Mesenchymal stem cell (in vitro differentiated cells and primary cell): ENCODE measurements at places on chromosomes 11 and 22.

DNA sequence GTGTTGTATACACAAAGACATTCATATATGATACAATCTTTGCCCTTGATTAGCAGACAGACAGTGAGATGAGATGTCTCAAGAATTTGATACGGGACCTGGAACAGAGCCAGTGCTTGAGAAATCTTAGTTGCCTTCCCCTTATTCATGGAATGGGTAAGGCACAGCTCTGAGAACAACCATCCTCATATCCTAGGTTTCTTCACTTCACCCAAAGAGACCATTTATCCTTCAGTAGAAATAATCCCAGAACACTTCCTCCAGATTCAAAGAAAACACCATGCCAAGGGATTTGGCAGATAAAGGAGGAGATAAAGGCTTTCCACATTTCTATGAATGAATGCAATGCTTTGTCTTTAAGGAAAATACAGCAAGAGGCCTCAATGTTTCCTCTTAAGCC, 8.8 kb upstream of the IZUMO1R start:
- DNase-seq = no peak

DNA sequence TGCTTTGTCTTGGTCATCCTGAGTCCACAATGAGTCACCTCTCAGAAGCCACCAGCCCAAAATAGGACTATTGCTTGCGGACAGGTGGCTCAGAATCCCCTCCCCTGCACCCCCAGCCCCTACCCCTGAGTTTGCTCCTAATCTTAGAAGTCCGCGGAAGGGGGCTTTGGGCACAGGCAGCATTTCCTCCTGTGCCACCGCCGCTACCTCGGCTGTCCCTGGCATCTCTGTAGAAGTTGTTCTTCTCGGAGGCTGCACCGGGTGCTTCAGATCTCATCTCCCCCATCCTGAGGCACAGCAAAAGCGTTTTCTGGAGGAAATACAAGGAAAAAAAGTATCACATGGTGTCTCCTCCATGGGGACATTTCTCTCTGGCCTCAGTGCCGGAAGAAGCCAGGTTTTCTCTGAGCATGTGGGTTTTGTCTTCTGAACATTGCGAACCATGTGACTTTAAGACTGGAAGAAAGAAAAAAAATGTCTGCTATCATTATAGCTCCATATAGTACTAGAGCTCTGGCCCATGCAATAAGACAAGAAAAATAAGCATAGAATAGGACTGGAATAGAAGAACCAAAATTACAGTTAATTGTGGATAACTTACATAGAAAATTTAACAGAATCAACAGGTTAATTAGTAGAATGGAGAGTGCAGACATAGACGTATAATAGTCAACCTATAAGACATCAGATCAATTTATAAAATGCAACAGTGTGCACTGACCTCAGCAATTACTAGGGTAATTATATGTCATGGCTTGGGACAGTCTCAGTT, 63.2 kb downstream of the SHISAL1 start:
- DNase-seq = no peak

DNA sequence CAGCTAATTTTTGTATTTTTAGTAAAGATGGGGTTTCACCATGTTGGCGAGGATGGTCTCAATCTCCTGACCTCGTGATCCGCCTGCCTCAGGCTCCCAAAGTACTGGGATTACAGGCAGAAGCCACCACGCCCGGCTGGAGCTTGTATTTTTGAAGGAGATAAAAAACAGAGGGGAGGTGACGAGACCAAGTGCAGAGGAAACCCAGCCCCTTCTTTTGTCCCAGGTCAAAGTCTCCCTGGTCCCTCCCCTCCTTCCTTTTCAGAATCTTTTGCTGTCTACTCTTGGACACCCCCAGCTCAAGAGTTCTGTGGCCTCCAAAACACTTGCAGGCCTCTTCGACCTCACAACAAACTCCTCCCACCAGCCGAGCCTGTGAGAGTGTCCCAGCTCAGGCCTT, 12.2 kb upstream of the TMEM184B start:
- no peak for DNase-seq

DNA sequence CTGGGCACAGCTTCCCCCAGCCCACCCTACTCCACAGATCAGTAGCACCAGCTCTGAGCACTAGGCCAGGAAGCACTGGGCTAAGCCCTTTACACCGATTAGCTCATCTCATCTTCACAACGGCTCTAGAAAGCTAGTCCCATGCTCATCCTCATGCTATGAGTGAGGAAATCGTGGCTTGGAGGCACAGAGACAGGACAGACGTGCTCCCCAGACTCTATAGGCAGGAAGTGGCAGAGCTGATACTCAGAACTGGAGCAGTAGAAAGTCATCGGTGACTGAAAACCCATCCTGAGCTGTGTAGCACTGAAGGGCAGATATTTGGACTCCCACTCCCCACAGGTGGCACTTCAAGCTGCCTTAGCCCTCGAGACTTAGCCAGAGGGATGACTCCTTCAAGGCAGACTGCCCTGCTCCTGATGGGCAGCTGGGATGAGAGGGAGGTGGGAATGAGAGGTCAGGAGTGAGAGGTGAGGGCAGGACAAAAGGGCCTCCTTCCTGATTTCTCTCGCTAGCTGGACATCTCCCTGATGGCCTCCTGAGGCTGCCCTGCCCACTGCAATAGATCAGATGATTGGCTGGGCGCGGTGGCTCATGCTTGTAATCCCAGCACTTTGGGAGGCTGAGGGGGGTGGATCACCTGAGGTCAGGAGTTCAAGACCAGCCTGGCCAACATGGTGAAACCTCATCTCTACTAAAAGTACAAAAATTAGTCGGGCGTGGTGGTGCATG, 9.7 kb downstream of the CD5 start:
- DNase-seq = no peak

DNA sequence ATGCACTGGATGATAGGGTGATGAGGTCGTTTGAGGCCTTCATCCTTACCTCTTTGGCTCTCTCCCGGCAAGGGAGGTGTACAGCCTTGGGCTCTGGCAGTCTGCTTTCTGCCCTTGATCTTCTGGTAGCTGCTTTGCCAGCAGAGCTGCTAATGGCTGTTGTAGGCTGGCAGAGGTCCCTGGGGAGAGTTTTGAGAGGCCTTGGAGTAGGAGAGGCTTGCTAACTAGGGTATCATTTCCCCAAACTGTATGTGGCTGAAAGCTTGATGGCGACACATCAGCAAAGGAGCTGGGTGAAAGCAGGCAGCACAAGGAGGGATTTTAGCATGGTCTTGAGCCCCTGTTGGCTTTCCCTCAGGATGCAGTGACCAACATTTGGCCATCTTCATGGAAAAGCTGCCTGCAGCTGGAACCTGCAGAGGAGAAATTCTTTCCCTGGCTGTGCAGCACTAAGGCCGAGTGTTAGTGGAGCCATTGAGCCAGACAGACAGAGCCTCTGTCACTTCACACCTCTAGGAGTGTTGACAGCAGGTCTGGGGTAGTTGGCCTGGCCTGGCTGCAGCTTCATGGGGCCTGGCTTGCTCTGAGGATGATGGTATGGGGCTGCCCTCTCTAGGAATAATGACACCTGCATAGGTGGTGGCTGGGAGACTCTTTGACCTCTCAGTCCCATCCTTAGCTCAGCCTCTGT, 3.5 kb upstream of the AMPD3 start:
- DNase-seq = no peak

- DNase-seq = peak; percentile 92
Measured at GRCh38 chr22:42959576-42960509, 55.1 kb downstream of the PACSIN2 start.

GRCh38 chr11:28123151-28123581, 15.0 kb downstream of the METTL15 start:
- DNase-seq = peak; percentile 74

DNA sequence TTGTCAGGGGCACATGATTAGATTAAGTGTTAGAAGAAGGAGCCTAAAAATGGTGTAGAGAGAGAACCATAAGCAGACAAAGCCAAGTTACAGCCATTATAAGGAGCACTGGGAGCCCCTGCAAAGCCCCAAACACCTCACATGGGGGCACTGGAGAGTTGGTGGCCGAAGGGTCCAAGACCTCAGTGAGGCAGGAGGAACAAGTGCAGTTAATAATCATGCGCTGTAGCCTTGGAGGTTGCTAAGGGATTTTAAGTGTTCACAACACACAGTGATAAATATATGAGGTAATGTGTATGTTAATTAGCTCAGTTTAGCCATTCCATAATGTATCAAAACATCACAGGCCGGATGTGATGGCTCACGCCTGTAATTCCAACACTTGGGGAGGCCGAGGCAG, 54.4 kb upstream of the JAM3 start:
- peak; percentile 22 for DNase-seq

- no peak for DNase-seq
Measured at GRCh38 chr11:45725776-45726492, 60.5 kb upstream of the CHST1 start.

DNA sequence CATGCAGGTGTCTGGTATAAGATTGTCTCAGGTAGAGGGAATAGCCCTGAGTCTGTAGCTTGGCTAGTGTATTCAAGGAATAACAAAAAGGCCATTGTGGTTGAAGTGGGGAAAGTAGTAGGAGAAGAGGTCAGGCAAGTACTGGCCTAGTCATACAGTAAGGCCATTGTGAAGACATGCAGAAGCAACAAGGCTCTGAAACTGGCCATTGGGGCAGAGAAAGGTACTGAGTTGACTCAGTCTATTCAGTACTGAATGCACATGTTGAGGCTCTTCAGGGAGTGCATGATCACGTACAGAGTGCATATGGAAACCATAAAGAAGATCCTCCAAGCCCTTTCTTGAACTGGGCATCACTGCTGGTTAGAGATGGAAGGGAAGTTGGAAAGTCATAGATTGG, 477.6 kb downstream of the SOX6 start:
- no peak for DNase-seq

- DNase-seq = no peak
Measured at GRCh38 chr22:38716826-38717225, 11.1 kb downstream of the GTPBP1 start.

- DNase-seq = no peak
Measured at GRCh38 chr11:126948563-126948962, 52.0 kb downstream of the KIRREL3 start.

- no peak for DNase-seq
Measured at GRCh38 chr11:45272701-45273100, 13.4 kb downstream of the SYT13 start.

DNA sequence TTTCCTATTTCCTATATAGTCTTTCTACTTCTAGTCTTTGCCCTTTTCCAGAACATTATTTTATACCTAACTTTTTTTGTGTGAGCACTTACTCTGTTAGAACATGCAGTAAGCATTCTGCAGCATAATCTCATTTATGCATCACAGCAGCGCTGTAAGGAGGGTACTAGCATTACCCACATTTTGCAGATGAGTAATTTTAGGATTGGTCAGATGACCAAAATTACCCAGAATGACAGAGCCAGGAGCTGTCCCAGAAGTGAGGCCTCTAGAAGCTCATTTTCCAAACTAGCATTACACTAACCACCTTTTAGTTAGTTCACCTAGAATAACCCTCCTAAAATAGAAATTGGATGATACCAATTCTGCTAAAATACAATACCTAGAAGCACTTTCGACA, 47.1 kb upstream of the ARHGAP32 start:
- DNase-seq = no peak

GRCh38 chr22:50314455-50315288, 7.2 kb upstream of the PLXNB2 start:
- no peak for DNase-seq

GRCh38 chr11:60221181-60221580, 21.8 kb downstream of the MS4A4E start:
- DNase-seq = no peak

DNA sequence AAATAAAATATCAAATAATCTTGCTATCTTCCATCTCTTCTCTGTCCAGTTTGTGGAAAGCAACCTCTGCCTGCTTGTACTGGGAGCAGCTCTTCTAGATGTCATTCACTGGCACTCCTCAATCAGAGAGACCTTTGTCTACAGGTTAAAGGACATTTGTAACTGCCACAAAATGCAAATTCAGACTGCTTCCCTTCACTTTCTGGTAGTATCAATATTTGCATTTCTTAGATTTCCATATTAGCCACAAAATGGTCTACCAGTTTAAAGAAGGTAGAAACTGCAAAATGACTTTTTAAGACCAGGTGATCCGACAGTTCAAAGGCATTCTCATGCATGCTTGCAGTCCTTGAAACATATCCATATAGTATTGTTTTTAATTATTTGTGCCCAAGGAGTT, 51.7 kb upstream of the RCN1 start:
- DNase-seq = no peak

- DNase-seq = no peak
Measured at GRCh38 chr11:85619499-85619898, 7.6 kb downstream of the DLG2 start.

DNA sequence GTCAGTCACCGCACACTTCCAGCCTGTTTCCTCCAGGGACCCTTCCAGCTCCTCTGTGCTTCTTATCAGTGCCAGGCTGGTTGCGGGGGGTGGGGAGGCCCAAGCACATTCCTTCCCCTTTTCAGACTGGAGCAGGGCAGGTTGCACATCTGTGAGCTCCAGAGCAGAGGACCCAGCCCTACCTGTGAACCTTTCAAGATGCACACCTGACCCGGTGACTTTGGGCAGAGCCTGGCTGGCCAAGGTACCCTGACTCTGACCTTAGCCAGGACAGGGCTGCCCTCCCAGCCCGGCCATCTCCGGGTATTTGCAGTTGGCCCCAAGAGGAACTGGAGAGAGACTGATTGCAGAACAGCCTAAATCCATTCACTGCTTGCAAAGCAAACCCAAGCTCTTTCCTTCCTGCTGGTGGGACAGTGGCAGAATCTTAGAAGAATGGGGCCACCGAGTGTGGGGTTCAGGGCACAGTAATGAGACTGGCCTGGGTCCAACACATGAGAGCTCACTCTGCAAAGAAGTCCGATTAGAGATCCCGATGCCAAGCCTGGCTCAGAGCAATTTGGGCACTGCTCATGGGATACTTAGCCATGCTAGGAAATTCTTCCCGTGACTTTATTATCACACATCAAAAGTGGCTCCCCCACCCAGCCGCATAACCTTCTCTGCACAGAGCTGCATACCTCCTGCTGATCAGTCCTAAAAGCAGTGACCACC, 64.7 kb upstream of the CCND1 start:
- no peak for DNase-seq

- no peak for DNase-seq
Measured at GRCh38 chr11:128627666-128628324, 40.4 kb upstream of the ETS1 start.

- DNase-seq = peak; percentile 54
Measured at GRCh38 chr11:112163875-112164685, at the start of gene IL18. Gene IL18, minus strand, starts transcription at chr11:112164094. Its CDS starts 9,041 bp downstream, at chr11:112155053.

DNA sequence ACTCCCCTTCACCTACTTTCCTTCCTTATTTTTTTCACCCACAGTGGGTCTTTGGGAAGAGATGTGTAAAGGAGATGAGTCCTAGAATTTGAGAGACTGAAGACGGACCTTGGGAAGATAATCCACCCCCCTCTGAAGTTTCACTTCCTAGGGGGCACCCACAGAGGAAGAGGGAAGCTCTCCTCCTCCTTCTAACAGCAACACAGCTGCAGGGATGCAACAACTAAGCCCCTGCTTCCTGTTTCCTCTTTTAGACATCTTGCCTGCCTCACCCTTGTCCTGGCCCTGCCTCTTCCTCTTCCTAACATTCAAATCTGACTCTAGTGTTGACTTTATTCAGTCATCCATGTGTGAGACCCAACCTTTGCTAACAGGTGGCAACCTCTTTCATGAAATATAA, 424.6 kb downstream of the BUD13 start:
- DNase-seq = no peak

DNA sequence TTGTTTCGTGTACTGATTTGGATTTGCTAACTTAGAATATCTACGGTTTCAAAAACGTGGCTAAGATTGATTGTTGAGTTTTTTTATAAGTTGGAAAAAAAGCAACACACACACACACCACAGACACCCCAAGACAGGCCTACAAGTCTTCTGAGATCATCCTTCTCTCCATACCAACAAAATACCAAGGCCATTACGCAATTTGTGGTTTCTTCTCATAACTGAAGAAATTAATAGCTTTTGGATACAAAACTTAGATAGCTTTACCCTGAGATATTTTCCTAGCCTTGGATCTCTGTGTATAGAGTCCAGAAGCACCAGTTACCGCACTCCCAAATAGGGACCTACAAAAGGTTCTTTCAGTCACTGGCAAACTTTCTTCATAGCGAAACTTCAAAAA, 113.6 kb downstream of the SIK3 start:
- DNase-seq = peak; percentile 89
